ENCODE measurements at places on chromosomes 7 and 10.

- no peak for DNase-seq
Measured at GRCh38 chr7:137820156-137820555, 26.6 kb downstream of the DGKI start.

DNA sequence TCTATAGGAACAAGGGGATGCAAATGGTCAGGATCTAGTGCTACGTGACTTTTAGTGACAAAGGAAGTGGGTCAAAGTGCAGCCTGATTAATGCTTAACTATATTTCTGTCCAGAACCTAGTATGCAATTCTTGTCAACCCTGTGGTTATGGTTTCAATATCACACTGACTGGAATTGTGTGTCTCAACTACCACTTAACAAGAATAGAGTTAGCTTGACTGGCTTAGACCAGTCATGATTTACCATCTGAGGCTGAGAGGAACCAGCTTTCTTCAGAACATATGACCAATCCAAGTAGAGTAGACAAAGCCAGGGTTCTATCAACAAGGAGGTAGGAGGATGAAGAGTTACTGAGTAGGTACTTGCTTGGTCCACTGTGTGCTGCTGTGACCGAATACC is 54.4 kb downstream of the MYPN start:
- no peak for DNase-seq

- no peak for DNase-seq
Measured at GRCh38 chr10:86692023-86692514, 23.8 kb downstream of the LDB3 start.

DNA sequence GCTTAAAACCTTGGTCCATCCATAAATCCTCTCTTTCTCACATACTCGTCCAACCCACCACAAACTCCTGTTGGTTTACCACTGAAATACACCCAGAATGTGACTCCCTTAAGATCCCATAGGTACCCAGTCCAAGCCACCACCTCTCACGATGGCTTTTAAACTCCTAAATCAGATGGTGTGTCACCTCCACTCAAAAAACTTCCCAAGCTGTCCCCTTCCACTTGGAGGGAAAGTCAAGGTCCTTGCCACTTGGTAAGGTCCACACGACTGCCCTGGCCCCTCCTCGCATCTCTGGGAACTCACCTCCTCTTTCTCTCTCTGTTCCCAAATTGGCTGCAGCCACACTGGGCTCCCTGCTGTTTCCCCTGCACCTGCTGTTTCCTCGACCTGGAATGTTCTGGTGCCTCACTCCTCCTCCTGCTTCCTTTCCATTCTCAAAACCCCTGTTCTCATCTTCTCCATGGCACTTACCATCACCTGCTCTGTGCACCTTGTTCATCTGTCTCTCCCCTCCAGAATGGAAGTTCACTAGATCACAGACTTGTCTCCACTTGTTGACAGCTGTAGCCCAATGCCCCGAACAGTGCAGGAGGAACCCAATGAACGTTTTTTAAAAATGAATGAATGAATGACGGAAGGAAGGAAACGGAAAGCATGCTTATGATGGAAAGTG is 23.0 kb downstream of the ZFAND2A start:
- no peak for DNase-seq

DNA sequence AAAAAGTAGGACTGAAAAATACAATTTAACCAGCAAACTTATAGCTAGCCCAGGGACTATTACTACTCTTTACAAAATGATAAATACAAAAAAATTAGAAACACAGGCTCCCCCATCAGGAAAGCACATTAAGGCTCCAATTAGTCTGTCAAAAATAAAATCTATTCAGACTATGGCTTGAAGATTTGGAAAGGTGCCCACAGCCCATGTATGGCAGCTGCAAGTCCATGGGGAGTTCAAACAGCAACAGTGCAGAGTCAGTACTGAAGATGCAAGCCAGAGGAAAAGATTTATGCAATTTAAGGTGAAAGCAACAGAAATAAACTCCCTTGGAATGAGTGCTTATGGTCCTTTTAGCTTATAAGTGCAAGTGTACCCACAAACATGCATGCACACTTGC is 29.7 kb downstream of the IMMP2L start:
- DNase-seq = no peak

DNA sequence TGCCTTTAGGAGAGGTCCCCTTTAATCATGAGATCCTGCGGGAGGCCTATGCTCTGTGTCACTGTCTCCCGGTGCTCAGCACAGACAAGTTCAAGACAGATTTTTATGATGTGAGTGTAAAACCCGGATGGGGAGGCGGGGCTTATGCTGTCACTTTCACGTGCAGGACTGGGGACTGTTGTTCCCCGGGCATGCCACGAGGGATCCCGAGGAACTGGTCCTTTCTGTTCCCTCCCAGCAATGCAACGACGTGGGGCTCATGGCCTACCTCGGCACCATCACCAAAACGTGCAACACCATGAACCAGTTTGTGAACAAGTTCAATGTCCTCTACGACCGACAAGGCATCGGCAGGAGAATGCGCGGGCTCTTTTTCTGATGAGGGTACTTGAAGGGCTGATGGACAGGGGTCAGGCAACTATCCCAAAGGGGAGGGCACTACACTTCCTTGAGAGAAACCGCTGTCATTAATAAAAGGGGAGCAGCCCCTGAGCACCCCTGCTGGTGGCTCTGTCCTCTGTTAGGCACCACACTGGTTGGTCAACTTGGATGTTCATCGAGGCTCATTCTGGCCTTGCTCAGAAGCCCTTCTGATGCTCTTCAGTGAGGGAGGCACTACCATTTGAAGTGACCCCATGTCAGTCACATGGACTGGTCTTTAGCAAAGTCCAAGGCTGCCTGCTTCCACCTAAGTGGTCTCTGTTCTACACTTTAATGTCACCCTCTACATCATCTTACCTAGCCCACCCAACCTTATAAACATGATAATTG is 2.8 kb downstream of the COPS6 start:
- DNase-seq = no peak

- DNase-seq = no peak
Measured at GRCh38 chr7:120586571-120586970, 271.4 kb downstream of the TSPAN12 start.

DNA sequence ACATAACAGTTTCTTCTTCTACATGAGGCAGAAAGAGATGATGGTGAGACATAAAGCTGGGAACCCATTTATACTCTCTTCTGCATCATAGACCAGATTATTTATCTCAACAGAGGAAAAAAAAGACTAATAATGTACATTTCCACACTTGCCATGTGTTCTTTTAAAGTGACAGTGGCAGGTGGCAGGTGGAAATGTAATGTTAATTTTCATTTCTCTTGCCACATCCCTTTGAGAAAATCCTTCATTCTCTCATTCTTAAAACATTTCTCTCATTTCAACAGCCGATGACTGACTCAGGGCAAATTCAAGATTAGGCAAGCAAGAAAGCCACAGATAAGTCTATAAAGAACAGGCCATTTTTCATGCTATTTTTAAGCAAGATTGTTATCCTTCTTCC is 635.6 kb upstream of the SORCS1 start:
- no peak for DNase-seq

- DNase-seq = no peak
Measured at GRCh38 chr7:84230491-84230890, 35.9 kb upstream of the SEMA3A start.

DNA sequence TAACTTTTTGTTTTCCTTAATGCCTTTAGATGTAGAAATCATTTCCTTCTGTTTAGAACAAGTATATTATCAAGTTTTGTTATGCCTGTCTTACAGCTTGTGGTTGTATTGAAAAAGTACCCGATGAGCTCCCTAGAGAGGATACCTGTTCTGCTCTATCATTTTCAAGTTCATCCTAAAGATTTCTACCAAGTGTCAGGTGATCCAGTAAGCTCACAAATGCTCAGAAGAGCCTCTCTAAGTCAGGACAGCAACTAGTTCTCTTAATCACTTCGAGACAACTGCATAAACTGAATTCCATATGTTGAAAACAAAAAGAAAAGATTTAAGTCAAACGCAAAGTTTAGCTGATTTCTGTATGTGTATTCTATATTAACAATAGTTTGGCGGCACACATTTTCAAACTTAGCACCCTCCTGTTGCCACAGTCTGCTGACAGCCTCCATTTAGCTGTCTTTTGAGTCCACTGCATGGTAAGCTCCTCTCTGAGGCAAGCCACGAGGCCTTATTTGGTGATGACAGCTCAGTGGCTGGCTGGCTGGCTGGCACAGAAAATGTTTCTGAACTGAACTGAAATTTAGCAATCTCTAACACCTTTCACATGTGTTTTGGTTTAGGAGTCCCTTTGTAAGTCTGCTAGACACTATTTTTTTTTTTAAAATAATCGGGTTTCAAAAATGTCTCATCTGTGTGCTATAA is 59.4 kb downstream of the SEMA3C start:
- DNase-seq = no peak

- DNase-seq = no peak
Measured at GRCh38 chr10:105797234-105797890, 1156.3 kb downstream of the SORCS3 start.

DNA sequence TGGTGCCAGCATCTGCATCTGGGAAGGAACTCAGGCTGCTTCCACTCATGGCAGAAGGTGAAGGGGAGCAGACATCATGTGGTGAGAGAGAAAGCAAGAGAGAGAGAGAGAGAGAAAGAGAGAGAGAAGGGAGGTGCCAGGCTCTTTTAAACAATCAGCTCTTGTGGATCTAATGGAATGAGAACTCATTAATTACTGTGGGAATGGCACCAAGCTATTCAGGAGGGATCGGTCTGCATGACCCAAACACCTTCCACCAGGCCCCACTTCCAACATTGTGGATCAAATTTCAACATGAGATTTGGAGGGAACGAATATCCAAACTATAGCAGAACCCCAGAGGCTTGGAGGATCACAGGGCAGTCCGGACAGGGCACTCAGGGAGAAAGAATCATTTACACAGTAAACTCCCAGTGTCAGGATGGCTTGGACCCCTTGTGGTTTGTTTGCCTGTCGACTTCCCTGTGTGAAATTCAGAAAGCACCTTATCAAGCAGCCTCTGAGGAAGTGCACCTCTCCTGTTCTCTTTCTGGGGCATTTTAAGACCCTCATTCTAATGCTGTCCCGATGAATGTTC is 308.5 kb downstream of the REEP3 start:
- no peak for DNase-seq

DNA sequence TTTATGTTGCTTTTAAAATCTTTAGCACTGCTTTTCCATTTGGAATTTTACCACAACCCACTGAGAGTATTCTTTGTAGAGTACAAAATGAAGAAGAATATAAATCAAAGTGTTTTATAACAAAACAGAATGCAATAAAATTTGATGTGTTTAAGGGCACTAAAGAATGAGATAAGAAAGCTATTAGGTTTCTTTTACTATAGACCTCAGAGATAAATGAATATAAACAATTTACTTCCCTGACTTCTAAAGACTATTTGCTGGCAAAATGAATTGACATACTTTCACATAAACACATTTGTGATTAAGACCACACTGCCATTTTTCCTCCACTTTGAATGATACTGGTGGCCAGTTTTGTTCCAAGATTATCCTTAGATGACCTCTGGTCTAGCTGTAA is 124.5 kb downstream of the ITGA8 start:
- no peak for DNase-seq

DNA sequence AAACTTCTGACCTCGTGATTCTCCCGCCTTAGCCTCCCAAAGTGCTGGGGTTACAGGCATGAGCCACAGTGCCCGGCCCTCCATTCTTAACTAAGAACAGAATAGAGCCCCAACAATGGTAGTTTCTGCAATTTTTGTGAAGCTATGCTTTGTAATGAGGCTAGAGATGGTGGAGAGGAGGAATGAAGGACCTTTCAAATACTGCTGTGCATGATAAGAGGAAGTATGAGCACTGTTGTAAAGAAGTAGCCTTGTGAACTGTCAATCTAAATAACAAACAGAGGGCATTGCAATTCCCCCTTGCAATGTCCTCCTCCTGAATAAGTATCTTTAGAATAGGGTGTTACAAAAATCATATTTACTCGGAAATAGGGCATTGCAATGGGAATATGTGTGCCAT is 70.2 kb downstream of the EVX1 start:
- no peak for DNase-seq

- DNase-seq = no peak
Measured at GRCh38 chr10:12822126-12822892, 179.2 kb downstream of the CCDC3 start.

DNA sequence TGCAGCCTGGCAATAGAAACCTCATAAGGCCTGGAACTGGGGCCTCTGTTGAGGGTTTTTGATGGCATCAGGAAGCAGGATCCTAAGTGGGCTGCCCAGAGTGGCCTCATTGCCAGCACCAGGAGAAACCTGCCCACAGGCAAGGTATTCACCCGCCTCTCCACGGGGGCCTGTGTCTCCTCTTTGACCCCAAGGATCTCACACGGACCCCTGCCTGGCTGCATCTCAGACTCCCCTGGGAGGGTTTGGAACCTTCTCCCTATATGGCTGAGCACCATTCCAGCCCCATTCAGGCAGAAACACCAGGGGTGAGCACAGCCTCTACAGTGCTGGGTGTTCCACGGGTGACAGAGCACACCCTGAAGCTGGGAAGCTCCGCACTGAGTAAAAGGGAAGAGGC is 14.6 kb upstream of the C10orf71 start:
- no peak for DNase-seq

- DNase-seq = no peak
Measured at GRCh38 chr10:108411206-108411605, 1246.7 kb upstream of the SORCS1 start.

- DNase-seq = no peak
Measured at GRCh38 chr10:24518981-24519597, 204.6 kb downstream of the ARHGAP21 start.

GRCh38 chr7:20470726-20471125 is 140.0 kb downstream of the ITGB8 start:
- DNase-seq = no peak

GRCh38 chr7:141649137-141649864 is 52.7 kb downstream of the DENND11 start:
- DNase-seq = no peak

DNA sequence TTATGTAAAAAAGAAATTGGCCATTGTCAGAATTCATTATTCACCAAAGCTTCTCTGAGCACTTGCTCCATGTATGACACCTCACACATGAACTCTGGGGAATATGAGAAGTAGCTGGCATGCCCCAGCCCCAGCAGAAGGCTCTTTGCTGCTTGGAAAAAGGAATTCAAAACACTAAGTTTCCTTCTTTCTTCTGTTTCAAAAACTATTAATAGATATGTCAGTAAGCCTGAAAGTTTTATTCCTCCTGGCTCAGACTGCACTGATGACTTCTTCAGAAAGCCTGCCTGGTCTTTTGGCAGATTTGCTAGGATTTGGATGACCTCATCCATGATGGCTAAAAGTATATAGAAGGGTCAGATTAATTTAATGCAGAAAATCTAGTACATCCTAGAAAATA is 511.0 kb downstream of the GFRA1 start:
- DNase-seq = no peak

Measured in GOT3 (cell line).